ENCODE measurements at places on chromosomes 1 and 21.

DNA sequence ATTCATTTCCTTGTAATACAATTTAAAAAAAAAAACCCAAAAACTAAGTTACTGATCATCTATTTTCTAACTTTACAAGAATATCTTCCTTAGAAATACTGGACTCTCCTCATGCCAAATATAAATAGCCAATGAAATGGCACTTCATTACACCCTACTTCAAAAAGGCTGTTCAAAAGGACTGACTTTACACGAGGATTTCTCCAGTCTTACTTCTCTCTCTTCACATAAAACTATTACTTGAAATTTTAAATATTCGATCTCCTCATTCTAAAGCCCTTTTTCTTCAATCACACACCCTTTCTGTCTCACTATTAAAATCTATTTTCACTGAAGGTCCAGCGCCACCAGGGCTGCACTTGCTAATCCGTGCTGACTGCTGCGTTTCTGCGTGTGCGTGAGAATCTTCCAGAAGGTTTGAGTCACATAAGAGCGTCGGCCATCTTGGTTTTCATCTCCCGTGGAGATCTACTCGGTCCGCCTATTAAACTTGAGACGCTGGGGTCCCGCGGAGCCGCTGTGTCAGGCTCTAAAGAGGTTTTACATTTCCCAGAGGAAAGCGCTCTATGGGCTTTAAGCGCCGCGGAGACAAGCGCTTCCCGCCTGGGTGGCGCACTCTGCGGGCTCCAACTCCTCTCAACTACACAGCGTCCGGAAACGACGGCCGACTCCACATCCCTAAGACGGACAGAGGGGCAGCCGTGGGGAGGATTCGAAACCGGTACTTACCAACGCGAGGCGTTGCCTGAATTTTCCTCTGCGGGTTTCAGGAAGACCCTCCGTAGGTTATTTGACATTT is 631 bp downstream of the LRIF1 start:
- DNase-seq: peak; percentile 69

DNA sequence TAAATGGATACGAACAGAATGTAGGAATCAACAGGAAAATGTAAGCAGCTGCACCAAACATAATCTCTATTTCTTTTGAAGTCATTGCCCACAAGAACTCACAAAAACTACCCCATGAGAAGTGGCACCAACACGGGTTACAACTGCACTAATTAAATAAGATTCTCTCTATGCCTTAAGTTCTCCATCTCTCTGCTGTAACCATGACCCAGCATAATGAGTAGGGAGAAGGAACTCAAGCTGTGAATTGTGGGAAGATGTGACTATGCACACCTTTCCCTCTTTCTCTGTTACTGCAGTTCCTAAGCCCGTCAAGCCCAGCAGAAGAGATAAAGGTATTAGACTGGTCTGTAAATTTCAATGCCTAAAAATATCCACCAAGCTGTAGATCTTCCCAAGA is 614.0 kb downstream of the USP25 start:
- no peak for DNase-seq

- DNase-seq: no peak
Observed at GRCh38 chr1:20168564-20169491, 17.1 kb upstream of the UBXN10 start.

GRCh38 chr1:46277658-46278373 is 25.6 kb downstream of the LRRC41 start:
- DNase-seq: no peak

DNA sequence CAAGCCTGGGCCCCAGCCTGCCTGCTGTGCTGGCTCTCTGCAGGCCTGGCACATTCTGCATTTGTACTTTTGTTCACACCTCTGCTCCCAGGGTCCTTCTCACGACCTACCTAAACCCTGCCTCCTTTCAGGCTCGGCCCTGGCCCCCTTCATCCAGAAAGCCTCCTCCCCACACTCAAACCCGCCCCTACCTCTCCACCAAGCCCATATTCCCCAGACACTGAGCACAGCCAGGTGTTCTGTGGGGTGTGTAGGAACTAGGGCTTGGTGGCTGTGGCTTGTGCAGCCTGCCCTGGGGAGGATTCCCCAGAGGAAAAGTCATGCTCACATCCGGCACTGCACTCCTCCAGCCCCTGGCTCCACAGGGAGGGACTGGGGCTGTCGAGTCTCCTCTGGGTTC is 8.2 kb upstream of the MIXL1 start:
- no peak for DNase-seq

DNA sequence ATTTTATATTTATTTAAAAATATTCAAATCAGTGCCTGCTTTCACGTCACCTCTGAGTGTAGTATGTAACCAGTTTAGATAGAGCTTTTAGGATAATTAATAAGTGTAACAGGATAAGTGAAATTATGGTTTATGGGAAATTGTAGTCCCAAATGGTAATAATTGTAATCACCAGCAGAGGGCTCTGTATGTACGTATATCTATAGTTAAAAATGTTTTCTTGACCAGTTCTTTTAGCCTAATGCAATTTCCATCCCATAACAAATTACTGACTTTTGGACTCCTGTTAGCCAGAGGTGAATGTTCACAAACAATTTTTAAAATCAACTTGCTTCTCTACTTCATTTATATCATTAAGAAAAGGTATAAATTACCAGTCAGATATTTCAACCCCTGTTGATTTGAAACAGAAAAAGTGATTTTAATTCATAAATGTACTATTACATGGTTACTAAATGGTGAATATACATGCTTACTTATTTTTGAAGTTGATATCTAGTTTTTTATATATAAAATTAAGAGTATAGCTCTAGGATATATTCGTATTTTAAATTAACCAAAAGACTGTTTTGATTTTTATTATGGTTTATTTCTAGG is 25.3 kb downstream of the SLC30A7 start:
- DNase-seq: peak; percentile 54

GRCh38 chr1:177925006-177925405 is 44.9 kb downstream of the SEC16B start:
- DNase-seq: no peak

DNA sequence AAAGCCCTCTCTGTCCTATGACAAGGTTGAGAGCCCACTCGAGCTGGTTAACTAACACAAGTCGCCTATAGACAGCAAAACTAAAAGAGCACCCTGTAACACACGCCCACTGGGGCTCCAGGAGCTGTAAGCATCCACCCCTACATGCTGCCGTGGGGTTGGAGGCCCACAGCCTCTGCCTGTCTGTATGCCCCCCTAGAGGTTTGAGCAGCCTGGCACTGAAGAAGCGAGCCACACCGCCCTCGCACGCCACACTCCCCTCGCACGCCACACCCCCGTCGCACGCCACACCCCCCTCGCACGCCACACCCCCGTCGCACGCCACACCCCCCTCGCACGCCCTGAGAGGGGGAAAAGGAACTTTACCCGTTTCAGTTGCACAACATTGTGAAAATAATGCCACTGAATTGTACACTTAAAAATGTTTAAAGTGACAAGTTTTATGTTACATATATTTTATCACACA is 13.2 kb upstream of the HMGCL start:
- peak; percentile 17 for DNase-seq

- peak; percentile 9 for DNase-seq
Observed at GRCh38 chr1:54207287-54207686, 7.3 kb downstream of the MRPL37 start.

- DNase-seq: no peak
Observed at GRCh38 chr1:59333626-59334277, 36.9 kb downstream of the FGGY start.

- no peak for DNase-seq
Observed at GRCh38 chr1:201098992-201099677, 13.1 kb downstream of the CACNA1S start.

DNA sequence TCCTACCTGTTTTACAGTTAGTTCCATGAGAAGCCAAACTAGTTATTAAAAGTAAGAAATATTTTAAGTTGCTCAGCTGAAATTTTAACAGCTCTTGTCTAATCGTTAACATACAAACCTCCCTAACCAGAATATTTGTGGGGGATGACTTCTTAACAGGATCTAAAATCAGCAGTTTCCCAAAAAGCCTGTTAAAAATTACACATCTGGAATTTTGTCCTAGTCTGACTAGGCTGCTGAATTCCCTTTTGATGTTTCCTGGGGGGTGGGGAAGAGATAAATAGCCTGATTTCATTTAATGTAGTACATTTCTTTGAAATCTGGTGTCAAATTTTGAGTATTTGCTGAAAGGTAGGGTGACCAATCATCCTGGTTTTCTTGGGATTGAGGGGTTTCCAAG is 78.8 kb upstream of the ARHGAP29 start:
- DNase-seq: peak; percentile 96

- peak; percentile 70 for DNase-seq
Observed at GRCh38 chr1:181141431-181141910, 53.0 kb downstream of the IER5 start.

DNA sequence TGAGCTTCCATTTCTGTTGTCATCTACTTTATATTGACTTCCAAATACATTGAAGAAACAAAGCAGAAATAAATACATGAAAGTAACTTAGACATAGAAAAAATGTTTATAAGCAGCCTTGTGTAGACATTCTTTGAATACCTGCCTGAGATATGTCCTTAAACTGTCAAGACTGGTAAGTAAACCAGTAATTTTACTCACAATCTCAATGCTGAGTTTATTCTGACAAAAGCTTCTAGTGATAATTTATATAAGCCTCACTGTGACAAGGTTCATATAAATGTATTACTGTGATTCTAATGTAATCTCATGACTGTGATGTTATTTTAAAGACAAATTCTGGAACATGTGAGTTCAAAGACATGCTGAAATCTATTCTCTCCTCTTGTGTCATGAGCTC is 516.7 kb upstream of the B3GALT2 start:
- DNase-seq: no peak

GRCh38 chr1:217881607-217882332 is 250.6 kb downstream of the SPATA17 start:
- no peak for DNase-seq

DNA sequence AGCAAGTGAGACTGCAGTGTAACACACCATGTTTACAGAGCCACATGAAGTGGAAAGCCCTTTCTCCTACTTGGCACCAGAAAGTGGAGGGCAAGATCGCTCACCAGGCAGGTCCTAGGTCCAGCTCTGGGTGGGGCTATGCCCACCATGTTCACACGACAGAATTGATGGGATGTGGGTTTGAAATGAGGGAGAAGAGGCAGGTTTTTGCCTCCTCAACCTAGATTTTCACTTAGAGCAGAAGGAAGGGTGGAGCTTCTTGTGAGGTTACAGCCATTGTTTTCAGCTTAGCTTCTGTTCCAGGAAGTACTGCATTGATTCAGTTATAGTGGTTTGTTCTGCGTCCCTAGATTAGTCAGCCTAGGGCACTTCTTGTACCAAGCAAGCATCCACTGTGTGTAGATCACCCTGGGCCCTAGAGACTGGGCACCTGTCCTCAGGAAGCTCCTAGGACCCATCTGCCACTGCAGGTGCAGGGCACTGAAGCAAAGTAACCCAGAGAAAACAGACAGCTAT is 2.3 kb downstream of the CD53 start:
- peak; percentile 9 for DNase-seq

DNA sequence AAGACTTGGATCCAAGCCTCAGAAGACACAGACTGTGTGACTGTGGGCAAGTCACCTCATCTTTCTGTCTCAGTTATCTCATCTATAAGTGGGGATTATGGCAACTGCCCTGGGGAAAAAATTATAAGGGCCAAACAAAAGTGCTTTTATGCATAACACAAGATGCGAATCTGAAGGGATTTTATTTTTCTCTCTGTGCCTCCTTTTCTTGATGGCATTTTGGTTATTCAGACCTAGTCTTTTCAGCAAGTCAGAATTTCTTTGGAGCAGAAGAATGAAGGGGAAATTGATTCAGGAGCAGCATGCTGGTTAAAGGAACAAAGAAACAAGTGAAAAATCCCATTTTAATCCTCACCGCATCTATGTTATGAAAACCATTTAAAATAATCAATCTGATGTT is 86.9 kb downstream of the PBX1 start:
- DNase-seq: no peak

DNA sequence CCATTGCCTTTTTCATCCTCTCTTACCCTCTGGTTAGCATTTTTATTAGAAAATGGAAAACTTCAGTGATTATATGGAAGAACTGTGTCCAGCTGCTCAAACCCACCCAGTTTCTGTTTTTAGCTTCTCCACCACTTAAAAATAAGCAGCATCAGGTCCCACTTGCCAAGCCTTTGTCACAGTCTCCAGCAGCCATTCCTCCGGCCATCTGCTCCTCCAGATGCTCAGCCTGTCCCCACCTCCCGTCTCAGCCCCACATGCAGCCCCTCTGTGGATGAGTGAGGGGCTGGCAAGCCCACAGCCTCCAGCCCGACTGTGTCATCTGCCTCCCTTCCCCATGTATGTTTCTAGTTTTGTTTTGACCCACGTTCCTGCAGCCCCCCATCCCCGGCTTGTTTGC is 289.7 kb downstream of the HHAT start:
- DNase-seq: no peak

- DNase-seq: peak; percentile 27
Observed at GRCh38 chr1:202625416-202626360, 84.6 kb downstream of the SYT2 start.

DNA sequence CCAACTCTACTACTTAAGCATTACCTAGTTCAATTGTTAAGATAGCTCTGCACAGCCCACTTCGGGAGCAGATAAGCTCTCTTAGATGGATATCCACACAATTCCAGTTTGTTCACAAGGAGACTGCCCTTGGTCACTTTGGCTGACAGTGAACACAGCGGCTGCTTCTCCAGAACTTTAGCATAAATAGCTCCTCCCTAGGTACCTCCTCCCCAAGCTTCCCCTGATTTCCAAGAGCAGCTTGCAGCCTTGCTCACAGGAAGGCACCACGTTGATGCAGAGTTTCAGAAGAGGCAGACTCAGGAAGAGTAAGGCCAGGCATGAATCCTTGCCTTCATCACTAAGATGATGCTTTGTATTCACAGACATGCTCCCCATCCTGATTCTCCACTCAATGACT is 24.7 kb downstream of the TFF3 start:
- no peak for DNase-seq

DNA sequence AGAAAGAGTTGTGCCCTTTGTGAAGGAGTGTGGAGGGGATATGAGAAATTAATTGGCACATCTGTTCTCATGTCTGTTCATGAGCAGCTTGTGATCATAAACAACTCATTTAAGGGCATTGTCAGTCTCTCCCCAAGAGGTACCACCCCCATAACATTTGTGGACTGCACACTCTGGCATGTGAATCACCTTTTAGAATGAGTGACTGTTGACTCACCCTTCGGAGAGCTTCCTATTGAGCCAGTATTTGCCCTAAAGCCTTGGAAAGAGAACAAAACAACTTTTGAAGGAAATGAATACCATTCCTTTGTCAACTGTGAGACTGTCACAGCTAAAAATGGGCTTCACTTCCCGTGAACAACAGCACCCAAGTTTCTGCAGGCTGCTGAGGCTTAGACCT is 27.5 kb upstream of the MYSM1 start:
- peak; percentile 99 for DNase-seq
